ENCODE measurements at places on chromosomes 6 and 20. TPM values are rescaled to one million over a fixed set of nuclear protein-coding genes. Genes with fewer than 3 reads are reported as not detected.

DNA sequence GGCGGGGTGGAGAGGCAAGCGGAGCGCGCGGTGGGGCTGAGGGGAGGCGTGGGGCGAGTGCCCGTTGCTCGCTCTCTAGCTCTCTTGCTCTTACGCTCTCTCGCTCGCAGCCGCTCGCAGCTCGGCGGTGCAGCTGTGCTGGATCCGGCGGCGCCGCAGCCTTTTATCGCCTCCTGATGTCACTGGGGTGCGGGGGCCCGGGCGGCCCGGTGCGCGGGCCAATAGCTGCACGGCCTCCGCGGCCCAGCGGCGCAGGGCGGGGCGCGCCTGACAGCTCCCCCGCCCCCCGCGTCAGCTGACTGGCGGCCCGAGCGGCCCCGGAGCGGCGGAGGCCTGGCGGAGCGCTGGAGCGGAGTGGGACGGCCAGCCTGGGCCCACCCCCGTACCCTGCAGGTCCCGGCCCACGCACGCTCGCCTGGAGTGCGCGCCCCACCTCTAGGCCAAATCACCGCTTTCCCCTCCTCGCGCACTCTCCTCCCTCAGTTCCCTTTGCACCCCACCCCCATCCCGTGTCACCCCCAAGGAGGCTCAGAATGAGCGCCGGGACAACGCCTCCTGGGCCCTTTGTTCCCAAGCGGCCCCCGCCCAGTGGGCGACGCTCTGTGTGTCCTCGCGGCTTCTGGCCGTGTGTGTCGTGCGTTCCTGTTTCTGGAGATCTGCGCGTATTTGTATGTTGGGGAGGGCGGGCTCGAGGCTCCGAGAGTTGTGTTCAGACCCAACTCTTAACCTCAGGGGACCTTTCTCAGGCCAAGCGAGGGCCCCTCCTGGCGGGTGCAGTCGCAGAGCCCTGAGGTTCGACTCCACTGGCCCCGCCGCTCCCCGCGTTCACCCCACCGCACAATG lies at the start of gene MAFB:
MAFB (minus strand) TSS at position 137 of the 843 bp plus-strand sequence. CDS start 386 bp downstream, outside the sequence.
- DNase-seq, result peak; percentile 6

DNA sequence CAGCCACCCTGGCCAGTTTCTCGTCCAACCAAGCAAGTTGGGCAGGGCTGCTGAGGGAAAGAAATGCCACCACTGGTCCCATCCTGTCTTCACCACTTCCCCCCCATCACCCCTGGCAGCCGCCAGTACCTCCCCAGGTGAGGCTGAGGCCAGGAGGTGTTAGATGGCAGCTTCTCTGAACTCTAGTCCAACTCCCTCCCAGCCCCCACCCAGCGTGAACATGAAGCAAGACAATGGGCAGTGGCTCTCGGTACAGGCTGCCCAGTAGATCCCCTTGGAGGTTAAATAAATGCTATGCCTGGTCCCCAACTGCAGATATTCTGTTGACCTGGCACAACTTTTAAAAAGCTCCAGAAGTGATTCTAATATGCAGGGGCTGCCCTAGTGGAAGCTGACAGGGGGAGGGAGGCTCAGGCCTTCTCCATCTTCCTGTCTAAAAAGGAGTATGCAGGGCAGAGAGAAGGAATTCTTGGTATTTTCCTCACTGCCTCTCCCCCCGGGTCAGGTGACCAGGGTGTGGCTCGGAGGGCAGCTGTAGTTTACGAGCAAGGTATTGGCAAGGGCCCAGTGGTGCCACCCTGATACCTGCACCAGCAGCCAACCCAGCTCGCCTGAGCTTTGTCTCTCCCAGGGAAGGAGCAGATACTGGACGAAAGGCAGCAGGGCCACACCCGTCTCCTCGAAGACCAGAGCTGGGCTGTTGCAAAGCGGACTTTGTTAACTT lies 25.7 kb downstream of the KCNK5 start:
- DNase-seq, result peak; percentile 93

DNA sequence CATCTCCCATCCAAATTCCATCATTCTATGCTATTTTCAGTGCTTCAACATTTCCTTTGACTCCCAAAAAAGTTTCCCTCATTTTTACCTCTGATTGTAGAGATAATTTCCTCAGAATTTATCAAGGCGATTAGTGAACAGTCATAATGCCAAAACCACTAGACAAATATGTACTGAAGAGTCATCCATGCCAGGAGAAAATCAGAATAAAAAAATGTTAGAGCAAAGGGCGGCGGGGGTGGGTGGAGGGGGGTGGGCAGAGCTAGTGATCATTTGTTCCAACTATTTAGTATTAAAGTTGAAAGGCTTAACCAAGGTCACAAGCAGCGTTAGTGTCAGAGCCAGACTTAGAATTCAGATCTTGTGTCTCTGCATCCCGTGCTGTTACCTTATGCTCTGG lies 5.3 kb upstream of the ADGRF5 start:
- peak; percentile 90 for DNase-seq

GRCh38 chr6:69729870-69730449 lies 66.8 kb downstream of the LMBRD1 start:
- peak; percentile 8 for DNase-seq

GRCh38 chr6:136669299-136669699 lies 119.1 kb upstream of the MAP7 start:
- DNase-seq, result peak; percentile 85

GRCh38 chr6:33425668-33426577 lies 6.1 kb downstream of the SYNGAP1 start:
- peak; percentile 77 for DNase-seq

GRCh38 chr6:98946879-98947410 lies 801 bp downstream of the FBXL4 start:
- DNase-seq, result peak; percentile 43

ADTRP gene
- total RNA-seq, result not detected

GRCh38 chr20:38946836-38947235 lies 15.3 kb upstream of the DHX35 start:
- DNase-seq, result no peak

OPRM1 gene
- not detected for total RNA-seq

Data from PC-3 (cell line).